Hepatic stellate cell (primary cell): ENCODE measurements at places on chromosomes 16 and 17.

DNA sequence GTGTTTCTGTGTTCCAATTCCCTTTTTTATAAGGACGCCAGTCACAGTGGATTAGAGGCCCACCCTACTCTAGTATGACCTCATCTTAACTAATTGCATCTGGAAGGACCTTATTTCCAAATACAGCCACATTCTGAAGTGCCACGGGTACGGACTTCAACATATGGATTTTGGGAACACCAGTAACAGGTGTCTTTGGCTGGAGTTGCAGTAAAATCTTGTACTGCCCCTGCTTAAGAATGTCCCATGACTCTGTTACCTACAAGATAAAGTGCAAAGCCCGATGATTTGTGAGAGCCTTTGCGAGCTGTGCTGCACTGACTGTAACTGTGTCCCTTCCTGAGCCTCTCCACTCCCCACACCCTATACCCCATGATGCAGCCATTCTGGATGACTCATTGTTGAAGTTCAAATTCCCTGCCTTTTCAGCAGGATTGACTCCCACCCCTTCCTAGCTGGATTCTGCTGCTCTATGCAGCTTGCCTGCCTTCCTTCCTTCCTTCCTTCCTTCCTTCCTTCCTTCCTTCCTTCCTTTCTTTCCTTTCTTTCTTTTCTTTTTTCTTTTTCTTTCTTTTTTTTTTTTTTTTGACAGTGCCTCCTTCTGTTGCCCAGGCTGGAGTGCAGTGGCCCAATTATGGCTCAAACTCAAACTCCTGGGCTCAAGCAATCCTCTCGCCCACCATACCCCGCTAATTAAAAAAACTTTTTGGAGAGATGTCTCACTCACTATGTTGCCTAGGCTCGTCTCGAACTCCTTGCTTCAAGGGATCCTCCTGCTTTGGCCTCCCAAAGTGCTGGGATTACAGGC, 2.1 kb downstream of the HCRT start:
- DNase-seq: peak; percentile 70

DNA sequence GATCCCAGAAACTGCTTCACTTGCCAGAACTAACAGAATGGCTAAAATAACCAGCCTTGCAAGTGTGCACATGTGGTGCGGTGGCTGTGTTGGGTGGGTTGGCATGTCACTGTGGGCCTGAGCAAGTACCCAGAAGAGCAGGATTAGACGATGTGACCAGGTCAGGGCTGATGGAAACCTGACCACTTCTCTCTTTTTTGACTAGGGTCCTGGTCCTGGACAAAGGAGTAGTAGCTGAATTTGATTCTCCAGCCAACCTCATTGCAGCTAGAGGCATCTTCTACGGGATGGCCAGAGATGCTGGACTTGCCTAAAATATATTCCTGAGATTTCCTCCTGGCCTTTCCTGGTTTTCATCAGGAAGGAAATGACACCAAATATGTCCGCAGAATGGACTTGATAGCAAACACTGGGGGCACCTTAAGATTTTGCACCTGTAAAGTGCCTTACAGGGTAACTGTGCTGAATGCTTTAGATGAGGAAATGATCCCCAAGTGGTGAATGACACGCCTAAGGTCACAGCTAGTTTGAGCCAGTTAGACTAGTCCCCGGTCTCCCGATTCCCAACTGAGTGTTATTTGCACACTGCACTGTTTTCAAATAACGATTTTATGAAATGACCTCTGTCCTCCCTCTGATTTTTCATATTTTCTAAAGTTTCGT, 16.7 kb downstream of the ANKRD40 start:
- no peak for DNase-seq

- peak; percentile 57 for DNase-seq
Observed at GRCh38 chr17:41965694-41966462, 717 bp upstream of the CNP start.

DNA sequence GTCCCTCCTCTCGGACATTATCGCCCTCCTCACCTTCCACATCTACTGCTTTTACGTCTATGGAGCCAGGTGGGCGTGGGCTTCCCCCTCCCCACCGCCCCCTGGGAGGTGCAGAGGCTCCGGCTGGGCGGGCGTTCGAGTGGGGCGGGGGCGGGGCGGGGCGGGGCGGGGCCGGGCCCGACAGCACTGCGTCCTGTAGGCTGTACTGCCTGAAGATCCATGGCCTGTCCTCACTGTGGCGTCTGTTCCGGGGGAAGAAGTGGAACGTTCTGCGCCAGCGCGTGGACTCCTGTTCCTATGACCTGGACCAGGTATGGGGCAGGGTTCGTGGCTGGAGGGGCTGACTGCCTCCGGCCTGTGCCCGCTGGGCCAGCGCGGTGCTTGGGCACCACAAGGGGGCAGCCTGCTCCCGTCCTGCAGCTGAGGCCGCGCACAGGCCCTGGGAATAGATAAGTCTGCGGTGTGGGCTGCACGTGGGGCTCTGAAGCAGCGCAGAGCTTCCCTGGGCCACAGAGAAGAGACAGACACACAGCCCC, 9.2 kb downstream of the PIGQ start:
- peak; percentile 84 for DNase-seq

- no peak for DNase-seq
Observed at GRCh38 chr17:39169101-39169500, 3.1 kb upstream of the ARL5C start.

- DNase-seq: no peak
Observed at GRCh38 chr17:34504814-34505484, 74.4 kb upstream of the TMEM132E start.

GRCh38 chr16:46830417-46830901, 521 bp downstream of the C16orf87 start:
- DNase-seq: no peak

GRCh38 chr16:58054289-58054688, 28.7 kb downstream of the MMP15 start:
- DNase-seq: no peak

DNA sequence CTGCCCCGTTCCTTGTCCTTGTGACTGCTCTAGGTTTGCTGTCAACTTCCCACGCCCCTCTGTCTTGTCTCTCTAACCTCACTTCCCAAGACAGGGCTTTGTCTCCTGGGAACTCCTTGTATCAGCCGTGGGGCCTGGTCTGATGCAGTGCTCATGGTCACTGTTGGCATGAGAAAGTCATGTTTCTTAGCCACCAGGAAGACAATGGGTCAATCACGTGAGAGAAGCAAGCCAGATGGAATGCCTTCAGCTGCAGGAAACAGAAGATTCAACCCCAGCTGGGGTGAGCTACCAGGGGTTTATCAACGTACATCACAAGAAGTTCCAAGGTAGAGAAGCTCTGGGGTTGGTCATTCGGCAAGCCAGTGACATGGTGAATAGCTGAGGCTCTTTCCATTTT, 116.6 kb downstream of the IRF8 start:
- DNase-seq: no peak

GRCh38 chr16:57960826-57961472, 10.0 kb downstream of the CNGB1 start:
- DNase-seq: no peak

DNA sequence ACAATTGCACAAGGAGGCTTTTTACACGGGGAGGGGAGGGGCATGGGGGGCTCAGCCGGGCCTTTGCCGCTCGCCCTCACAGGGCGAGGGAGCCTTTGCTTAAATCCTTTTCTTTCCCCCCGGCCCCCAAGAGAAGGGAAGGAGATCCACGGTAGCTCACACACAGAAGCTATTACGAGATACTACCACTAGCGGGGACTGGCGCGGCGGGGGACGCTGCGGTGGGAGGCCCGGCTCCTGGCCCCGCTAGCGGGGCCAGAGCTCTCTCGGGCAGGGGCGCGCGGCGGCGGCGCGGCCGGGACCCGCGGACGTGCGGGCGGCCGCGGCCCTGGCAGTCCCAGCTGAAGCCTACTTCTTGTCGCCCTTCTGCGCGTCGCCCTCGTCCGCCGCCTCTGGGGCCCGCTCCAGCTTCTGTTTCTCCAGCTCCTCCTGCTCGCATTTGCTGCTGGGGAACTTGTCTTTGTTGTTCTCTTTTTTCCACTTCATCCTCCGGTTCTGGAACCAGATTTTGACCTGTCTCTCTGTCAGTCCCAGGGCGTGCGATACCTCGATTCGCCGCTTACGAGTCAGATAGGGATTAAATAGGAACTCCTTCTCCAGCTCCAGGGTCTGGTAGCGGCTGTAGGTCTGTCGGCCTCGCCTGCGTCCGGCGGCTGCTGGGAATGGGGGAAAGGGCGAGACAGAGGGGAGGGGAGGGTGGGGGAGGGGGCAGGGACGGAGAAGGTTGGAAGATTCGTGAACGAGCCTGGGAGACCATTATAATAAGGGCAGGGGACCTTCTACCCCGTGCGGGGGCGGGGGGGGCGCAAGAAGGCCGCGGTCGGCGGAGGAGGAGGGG, 2.0 kb downstream of the HOXB8 start:
- DNase-seq: peak; percentile 84

DNA sequence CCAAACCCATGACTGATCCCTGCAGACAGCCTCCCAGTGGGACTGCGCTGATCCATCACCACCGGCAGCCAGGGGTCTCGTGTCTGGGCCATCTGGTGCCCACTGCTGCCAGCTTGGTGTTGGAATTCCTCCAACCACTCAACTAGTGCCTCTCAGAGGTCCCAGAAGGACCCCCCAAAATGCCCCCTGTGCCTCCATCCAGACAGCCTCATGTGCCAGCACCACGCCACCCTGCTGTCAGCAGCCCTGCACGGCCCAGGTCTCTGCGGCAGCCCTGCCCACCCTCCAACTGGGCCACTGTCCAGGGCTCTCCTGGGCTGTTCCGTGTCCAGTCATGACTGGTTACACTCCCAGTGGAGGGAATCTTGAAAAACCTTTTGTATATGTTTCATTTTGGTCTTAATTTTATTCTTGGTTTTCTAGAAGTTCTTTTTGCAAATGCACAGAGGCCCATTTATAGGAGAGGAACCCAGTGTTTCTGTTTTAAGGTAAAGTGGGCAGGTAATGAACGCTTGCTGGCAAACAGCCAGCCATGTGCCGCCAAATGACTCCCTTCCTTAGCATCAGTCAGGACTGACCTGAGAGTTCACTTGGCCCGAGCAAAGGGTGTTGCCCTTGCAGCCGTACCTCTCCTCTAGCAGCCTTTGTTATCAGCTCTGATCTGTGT, 34.6 kb downstream of the GRIN2C start:
- DNase-seq: no peak

DNA sequence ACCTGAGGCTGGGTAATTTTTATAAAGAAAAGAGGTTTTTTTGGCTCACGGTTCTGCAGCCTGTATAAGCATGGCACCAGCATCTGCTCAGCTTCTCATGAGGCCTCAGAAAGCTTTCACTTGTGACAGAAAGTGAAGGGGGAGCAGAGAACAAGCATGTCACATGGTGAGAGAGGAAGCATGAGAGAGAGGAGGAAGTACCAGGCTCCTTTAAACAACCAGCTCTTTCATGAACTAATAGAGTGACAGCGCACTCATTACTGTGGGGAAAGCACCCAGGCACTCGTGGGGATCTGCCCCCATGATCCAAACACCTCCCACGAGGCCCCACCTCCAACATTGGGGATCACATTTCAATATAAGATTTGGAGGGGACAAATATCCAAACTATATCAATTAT, 86.8 kb downstream of the USP32 start:
- no peak for DNase-seq

GRCh38 chr17:74267987-74268499, 6.0 kb upstream of the DNAI2 start:
- DNase-seq: no peak

DNA sequence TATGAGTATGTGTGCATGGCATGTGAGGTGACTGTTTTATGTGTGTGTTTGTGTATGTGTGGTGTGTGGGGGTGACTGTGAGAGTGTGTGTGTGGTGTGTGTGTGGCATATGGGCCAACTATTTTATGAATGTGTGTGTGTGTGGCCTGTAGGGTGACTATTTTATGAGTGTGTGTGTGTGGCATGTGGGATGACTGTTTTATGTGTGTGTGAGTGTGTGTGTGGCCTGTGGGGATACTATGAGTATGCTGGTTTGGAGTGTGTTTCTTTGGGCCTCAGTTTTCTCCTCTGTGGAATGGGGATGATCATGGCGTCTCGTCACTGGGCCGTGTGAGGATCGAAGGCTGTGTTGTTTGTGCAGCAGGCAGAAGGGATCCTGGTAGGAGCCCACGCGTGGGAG, 152.1 kb upstream of the PLCG2 start:
- no peak for DNase-seq

DNA sequence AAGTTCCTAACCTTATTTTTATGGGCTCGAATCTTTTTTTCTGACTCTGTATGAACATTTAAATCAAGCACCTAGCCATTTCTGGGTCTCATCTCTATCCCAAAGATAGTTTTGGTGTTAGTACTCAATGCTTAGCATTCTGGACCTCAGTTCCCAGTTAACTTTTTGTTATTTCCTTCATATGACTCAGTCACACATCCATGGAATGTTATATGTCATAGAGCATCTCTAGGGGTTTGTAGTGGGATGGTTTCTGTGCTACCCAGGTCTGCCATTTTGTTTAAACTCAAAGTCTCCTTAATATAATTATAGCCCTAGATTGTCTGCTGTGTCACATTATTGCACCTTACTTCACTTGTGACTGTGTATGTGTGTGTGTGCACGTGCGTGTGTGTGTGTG, 90.1 kb downstream of the EFCAB13 start:
- peak; percentile 42 for DNase-seq

DNA sequence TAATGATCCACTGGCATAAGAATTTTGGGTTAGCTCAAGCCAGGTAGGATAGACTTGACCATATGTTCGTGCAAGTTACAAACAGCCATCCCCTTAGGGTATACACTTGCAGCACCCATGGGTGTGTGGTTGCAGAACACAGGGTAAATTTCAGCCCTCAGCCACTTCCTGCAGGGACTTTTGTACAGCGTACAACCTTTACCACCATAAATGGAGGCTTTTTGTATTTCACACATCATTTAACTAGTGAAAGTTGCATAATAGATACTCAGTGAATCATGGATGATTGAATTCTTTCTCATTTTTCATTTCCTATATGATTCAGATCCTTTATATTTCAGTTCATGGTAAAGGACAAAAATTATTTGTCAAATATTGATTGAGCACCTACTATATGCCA, 473.9 kb downstream of the CDH13 start:
- DNase-seq: no peak

GRCh38 chr17:56176091-56176490, 22.8 kb downstream of the ANKFN1 start:
- peak; percentile 11 for DNase-seq

- DNase-seq: no peak
Observed at GRCh38 chr16:585351-585750, 4.5 kb upstream of the RAB40C start.

GRCh38 chr16:30982548-30983288, 2.3 kb upstream of the HSD3B7 start:
- no peak for DNase-seq

DNA sequence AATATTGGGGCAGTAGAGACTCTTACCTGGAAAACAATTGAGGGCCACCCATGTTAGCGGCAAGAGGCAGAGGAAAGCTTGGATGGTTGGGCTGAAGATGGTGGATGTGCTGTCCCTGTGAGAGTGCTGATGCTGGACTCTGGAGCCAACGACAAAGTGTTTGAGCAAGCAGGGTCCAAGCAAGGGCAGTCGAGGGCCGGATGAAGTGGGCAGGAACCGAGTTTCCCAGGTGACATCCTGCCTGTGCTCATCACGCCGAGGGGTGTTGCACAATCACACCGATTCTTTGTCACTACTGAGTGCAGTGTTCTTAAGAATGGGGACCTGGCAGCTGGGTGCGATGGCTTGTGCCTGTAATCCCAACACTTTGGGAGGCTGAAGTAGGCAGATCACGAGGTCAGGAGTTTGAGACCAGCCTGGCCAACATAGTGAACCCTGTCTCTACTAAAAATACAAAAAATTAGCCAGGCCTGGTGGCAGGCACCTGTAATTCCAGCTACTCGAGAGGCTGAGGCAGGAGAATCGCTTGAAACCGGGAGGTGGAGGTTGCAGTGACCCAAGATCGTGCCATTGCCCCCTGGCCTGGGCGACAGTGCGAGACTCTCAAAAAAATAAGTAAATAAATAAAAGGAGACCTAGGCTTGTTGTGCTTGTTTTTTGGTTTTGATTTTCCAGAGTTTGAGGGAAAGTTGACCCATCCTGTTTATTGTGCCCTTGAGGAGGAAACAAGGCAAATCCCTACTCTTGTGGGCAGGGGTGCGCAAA, 6.1 kb downstream of the PYCARD start:
- DNase-seq: no peak
